ENCODE measurements at places on chromosomes 4 and X. TPM values are rescaled to one million over a fixed set of nuclear protein-coding genes. Genes with fewer than 3 reads are reported as not detected.
A peak's percentile ranks its signal among the peaks of the same experiment; 100 is the strongest.

The MAGEB1 gene
- not detected for total RNA-seq

The UGT2A3 gene
- total RNA-seq, result 170 TPM

The SFRP2 gene
- 34.0 TPM for total RNA-seq

The CLDN34 gene
- total RNA-seq, result 0.43 TPM

The SMARCAD1 gene
- 24.1 TPM for total RNA-seq

The MXD4 gene
- total RNA-seq, result 98.4 TPM

GRCh38 chr4:106584337-106584989, 215.9 kb upstream of the GIMD1 start:
- no peak for DNase-seq

DNA sequence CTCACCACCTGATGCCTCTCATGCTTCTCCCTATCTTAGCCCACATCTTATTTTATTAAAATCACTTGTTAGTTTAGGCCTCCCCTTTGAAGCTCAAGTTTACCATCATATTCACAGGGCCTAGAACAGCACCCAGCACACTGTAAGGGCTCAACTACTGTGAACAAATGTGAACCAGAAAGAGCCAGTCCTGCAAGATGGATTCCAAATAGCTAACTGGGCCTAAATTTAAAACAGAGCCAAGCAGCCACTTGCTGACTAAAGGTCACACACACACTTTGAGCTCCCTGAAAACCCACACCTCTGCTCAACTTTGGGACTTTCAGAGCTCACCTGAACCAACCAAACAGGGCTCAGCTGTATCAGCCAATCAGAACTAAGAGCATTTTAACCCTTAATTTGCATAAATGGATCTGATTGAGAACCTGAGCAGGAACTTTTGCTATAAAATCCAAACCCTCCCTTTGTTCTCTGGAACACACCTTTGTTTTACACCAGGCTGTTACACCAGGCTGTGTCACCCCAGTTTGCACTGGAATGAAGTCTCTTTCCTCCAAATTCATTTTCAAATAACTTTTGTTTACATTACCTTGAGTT, 62.1 kb upstream of the EXOC1L start:
- no peak for DNase-seq

DNA sequence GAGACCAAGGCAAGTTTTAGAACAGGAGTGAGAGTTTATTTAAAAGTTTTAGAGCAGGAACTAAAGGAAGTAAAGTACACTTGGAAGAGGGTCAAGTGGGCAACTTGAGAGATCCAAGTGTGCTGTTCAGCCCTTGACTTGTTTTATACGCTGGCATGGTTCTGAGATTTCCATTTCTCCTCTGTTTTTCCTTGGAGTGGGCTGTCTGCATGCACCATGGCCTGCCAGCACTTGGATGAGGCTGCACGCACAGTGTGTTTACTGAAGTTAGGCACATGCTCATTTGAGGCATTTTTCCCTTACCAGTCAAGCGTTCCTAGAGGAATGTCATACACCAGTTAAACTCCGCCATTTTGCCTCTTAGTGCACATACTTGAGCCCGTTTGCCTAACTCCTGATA, 8.7 kb upstream of the ZNF674 start:
- DNase-seq, result no peak

DNA sequence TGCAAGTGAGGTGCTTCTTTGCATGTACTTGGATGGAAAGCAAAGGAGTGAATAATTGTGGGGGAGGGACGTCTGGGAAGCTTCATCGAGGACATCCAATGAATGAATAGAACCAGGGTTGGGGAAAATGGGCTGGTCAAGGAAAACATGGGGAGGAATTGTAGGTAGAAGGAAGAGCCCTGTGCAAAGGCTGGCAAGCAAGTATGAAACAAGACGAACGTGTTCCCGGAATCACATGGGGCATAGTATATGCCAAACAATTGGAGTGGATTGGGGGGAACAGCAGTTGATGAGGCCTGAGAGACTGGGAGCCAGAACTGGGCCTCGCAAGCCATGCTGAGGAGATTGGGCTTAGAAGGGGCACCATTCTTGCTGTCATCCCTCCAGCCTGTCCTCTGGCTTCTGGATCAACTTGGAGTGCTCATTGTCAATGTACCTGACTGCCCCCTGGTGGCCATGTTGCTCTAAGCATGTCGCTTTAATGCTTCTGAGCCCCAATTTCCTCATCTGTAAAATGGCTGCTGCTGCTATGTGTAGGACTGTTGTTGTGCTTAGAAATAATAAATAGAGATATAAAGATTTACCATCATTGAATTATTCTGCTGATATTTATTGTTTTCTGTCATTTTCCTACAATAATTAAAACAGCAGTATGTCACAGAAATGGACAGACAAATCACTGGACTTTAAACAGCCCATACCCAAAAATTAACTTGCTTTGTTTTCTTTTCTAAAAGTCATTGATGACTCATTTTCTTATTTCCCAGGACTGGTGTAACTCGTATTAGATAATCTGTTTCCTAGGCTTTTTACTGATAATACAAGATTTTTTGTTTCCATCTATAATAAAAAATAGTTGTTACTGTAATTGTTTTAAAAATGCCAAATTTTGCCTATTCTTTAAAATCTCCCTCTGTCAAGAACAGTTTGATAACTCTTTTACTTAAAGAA, 66.4 kb downstream of the JADE3 start:
- DNase-seq, result peak; percentile 52

- DNase-seq, result no peak
These were observed 902.3 kb upstream of the SLIT2 start for GRCh38 chr4:19349416-19349815.

DNA sequence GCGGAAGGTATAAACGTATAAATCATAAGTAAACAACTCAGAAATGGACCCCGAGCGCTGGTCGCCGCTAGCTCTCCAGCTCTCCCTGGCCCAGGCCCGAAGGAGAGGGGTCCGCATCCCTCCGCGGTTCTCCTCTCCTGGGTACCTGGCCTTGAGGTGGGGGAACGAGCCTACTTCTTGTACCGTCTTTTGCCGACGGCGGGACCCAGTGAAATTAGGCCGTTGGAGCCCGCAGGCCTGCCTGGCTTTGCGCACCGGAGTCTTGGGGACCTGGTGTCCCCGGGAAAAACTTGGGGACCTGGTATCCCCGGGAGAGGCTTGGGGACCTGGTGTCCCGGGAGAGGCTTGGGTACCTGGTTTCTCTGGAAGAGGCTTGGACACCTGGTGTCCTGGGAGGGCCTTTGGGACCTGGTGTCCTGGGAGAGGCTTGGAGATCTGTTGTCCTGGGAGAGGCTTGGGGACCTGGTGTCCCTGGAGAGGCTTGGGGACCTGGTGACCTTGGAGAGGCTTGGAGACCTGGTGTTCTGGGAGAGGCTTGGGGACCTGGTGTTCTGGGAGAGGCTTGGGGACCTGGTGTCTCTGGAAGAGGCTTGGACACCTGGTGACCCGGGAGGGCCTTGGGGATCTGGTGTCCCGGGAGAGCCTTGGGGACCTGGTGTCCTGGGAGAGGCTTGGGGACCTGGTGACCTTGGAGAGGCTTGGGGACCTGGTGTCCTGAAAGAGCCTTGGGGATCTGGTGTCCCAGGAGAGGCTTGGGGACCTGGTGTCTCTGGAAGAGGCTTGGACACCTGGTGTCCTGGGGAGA, 12.0 kb downstream of the SHOX start:
- no peak for DNase-seq

Data from mucosa of gallbladder (tissue), 1 donor.